ENCODE measurements at places on chromosomes 11 and 22.

DNA sequence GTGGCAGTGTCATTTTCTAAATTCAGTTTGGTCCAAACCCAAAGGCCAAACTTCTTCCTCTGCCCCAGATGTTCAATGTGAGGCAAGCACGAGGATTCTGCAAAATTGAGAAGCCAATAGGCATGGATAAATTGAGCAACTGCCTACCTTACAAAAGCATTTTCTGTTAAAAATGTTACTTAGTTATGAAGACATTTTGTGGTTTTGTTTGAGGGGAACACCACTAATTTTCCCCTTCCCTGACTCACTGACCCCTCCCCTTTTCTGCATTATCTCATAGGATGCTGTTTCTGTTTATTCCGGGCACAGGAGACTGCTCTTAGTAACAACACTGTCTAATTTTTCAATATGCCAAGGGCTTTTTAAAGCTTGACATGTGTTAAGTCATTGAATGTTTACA lies 462.8 kb downstream of the INSC start:
- DNase-seq = no peak

DNA sequence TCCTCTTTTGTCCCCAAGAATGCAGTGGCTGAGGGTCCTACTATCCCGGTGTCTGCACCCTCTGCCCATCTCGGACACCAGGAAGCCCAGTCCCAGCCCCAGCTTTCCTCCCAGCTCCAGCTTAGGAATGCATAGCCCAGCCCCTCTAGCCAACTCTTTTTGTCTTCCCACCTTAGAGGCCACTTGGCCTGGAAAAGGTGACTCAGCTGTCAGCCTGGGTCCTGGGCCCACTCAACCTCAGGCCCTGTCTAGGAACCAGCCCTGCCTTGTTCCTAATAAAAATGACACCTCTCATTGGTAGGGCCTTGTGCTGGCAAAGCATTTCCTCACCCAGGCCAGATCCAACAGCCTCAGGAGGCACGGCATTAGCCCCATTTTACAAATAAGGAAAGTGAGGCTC lies 28.2 kb downstream of the PDE2A start:
- DNase-seq = no peak

- DNase-seq = no peak
Observed at GRCh38 chr22:16609548-16610261, 17.1 kb upstream of the CCT8L2 start.

GRCh38 chr22:22478470-22478869 lies 30.1 kb downstream of the ZNF280B start:
- DNase-seq = no peak

- no peak for DNase-seq
Observed at GRCh38 chr11:60878245-60879101, 11.1 kb downstream of the ZP1 start.

DNA sequence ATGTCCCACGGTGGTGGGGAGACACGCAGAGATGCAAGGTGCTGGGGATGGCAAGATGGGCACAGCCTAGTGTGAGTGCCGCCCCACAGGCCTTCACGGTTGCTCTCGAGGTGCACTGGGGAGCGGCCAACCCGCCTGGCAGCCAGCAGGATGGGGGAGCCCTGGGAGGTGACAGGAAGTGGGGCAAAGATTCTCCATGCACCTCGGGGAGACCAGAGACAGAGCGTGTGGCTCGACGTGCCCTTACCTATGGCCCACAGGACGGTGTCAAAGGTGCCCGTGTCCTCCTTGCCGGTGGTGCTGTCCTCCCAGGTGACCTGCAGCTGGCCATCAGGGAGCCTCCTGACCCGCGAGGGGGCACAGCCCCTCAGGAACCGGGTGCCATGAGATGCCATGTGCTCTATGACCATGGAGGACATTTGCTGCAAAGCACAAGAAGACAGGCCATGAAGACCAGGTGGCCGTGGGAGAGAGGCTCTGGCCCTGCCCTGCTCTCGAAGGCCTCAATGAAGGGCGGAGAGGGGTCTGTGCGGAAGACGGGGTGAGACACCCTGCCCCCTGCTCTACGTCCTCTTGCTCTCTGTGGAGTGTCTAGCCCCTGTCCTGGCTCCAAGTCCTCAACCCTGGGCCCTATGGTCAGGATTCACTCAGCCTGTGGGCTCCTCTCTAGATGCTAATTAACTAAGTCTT lies 40.6 kb upstream of the GNB1L start:
- peak; percentile 19 for DNase-seq

GRCh38 chr11:117759305-117759704 lies 37.7 kb downstream of the DSCAML1 start:
- DNase-seq = no peak

GRCh38 chr11:61004761-61005181 lies 33.3 kb downstream of the CD6 start:
- peak; percentile 59 for DNase-seq

- DNase-seq = no peak
Observed at GRCh38 chr22:41488076-41488475, 19.2 kb downstream of the ACO2 start.

DNA sequence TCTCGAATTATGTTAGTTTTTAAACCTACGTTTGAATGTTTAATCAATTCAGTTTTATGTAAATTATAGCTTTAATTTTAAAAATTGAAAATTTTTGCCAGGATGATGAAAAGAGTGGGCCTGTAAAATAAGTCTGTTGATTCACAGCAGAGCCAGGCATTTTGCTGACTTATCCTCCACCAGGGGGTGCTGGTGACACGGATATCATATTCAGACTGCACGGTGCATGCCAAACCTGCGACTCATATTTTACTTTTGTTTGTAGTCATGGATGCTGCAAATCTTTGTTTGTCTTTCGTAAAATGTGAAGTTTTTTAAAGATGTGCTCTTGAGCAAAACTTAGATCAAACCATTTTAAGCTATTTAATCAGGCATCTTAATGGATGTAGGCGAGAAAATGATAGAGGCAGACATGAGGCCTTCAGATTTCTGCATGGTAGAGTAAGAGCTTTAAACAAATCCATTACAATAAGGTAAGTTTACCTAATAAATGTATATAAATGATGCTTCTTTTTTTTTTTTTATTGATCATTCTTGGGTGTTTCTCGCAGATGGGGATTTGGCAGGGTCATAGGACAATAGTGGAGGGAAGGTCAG lies 3.6 kb upstream of the OR8B3 start:
- DNase-seq = peak; percentile 52

GRCh38 chr11:1832211-1832919 lies 2.4 kb upstream of the SYT8 start:
- peak; percentile 49 for DNase-seq

- no peak for DNase-seq
Observed at GRCh38 chr22:32579529-32580220, 105.1 kb downstream of the FBXO7 start.

- DNase-seq = peak; percentile 92
Observed at GRCh38 chr22:35638410-35638809, 9.8 kb upstream of the APOL6 start.

DNA sequence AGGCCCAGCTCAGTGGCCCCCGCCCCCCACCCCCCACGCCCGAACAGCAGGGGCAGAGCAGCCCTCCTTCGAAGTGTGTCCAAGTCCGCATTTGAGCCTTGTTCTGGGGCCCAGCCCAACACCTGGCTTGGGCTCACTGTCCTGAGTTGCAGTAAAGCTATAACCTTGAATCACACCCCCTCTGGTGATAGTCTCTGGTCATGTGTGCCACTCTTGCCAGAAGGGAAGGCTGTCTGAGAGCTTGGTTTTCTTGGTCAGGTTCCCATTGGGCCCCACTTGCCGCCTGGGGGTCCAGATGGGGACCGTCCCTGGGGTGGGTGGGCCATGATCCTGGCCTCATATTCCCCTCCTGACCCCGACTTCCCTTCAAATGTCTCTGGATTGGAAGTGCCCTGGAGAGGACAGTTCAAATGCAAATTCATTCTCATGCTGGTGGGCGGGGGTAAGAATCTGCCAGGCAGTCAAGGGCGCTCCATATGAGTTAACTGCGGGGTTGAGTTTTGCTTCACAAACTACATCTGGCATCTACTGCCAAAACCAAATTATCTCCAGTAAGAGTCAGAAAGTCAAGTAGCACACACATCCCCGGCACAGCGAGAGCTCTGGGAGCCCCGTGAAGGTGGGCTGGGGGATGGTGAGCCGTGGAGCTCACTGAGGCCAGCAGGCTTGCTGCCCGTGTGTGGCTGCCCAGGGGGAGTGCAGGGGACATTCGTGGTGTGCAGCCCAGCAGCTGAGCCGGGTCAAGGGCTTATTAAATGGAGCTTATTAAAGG lies 35.7 kb downstream of the B3GAT1 start:
- DNase-seq = peak; percentile 16

- DNase-seq = no peak
Observed at GRCh38 chr11:102712137-102712536, 6.6 kb upstream of the MMP27 start.

DNA sequence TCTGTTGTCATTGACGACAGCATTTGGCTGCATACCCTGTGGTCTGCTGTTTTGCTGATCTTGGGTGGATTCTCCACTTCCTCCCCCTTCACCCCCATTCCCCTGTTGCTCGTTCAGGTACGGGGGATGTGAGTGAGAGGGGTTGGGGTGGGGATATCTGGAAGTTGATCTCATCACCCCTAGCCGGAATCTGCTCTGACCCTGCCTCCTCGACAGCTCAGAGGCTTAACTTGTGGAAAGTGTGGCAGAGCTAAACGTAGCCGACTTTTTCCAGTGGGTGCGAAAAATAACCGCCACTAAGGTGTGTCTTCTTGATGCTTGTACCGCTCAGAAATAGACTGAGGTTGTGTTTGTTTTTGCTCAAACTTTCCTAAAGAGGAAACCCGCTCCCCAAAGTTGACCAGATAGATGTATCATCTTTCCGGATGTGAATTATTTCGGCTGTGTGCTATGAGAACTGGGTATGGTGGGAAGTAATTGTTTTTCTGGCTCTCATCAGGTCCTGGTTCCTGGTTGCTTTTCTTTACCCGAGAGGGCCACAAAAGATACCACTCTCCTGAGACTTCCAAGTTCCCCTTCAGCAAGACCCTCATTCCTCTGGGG lies 6.6 kb downstream of the ZBTB16 start:
- no peak for DNase-seq

DNA sequence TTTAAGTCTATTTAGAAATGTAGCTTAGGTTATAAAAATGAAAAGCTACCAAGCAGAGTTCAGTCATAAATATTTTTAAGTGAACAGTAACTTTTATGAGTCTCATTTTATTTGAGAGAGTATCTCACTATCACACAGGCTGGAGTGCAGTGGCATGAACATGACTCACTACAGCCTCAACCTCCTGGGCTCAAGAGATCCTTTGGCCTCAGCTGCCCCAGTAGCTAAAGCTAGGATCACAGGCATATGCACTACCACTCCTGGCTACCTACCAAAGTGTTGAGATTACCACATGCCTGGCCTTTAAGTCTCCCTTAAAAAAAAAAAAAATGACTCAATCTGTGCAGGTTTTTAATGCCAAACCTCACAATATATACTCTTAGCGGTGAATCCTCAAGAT lies 34.7 kb upstream of the CLNS1A start:
- no peak for DNase-seq

DNA sequence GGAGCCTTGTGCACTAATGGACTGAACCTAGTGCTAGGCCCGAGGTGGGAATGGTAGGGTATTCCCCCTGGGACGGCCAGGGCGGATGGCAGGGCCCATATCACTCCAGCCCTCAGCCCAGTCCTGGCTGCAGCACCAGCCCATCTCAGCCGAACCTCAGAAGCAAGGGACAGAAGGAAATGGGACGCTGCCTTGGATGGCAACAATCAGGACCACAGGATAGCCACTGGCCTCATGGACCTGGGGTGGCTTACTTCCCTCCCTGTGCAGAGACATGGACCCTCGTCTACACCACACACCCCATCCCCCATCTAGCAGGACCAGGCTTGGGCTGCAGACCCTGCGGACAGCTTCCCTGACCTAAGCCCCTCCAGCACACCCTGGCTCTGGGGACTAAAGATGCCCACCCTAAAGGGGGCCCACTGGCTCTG lies 24.1 kb downstream of the ARVCF start:
- peak; percentile 28 for DNase-seq

- DNase-seq = no peak
Observed at GRCh38 chr11:75338516-75339208, 12.8 kb downstream of the ARRB1 start.

DNA sequence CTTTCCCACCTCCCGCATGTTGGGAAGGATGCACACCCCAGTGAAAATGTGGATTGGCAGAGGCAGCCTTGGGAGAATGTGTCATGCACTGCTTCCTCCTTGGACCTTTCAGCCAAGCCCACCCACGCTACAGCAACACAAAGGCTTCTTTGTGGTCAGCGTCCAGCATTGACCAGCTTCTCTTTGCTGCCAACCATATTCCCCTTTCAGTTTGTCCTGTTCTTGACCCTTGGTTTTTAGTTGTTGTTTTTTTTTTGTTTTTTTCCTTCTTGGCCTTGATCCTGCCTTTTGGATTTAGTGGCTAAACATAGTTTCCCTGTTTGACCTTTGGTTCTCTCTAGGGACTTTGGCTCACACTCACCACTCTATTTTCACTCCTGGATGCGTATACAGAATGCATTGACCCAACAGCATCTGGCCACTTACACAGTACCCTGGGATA lies 573.6 kb downstream of the INSC start:
- peak; percentile 46 for DNase-seq

DNA sequence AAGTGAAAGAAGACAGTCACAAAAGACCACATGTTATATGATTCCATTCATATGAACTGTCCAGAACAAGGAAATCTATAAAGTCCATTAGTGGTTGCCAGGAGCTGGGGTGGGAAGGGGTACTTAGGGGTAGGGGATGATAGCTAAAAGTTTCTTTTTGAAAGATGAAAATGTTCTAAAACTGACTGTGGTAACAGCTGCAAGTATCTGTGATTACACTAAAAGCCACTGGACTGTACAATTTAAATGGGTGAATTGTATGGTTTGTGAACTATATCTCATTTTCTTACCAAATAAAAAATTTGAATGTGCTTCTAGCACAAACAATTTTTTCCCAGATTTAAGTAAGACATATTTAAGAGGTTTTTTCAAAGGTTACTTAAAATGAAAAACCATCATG lies 22.1 kb downstream of the CHKA start:
- DNase-seq = no peak

DNA sequence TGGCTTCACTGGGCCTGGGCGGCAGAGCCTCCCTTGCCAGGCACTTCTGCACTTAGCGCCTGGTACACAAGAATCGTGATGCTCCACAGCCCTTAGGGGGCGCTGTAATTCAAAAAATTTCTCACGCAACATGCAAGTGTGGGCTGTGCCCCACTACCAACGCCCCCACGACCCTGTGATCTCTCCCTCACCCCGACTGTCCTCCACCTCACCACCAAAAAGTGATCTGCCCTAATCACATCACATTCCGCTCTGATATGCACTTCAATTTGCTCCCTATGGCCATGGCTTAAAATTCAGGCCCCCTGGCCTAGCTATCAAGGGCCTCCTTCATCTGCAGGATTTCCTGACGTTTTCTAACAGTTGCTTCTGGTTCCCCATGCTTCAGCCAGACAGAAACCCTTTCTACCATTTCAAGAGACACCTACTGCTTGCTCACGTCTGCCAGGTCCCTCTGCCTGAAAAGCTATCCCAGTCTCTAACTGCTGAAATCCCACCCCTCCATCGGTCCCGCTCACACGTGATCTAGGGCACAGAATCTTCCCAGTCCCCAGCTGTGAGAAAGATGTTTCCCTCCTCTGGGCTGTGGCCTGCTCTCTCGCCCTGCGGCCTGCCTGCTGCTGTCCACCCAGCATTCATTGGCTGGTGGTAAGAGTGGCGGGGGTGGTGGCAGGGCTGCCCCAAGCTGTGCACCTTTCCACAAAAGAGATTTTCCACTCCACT lies 27.9 kb upstream of the LRRC32 start:
- no peak for DNase-seq
